Myocyte (in vitro differentiated cells): ENCODE measurements at places on chromosomes 11 and 22. TPM values are rescaled to one million over a fixed set of nuclear protein-coding genes. Genes with fewer than 3 reads are reported as not detected.

Gene MMP7
- total RNA-seq = not detected in 2 replicates

Gene TPST2
- 36.6 and 39.2 TPM in 2 replicates for total RNA-seq

DNA sequence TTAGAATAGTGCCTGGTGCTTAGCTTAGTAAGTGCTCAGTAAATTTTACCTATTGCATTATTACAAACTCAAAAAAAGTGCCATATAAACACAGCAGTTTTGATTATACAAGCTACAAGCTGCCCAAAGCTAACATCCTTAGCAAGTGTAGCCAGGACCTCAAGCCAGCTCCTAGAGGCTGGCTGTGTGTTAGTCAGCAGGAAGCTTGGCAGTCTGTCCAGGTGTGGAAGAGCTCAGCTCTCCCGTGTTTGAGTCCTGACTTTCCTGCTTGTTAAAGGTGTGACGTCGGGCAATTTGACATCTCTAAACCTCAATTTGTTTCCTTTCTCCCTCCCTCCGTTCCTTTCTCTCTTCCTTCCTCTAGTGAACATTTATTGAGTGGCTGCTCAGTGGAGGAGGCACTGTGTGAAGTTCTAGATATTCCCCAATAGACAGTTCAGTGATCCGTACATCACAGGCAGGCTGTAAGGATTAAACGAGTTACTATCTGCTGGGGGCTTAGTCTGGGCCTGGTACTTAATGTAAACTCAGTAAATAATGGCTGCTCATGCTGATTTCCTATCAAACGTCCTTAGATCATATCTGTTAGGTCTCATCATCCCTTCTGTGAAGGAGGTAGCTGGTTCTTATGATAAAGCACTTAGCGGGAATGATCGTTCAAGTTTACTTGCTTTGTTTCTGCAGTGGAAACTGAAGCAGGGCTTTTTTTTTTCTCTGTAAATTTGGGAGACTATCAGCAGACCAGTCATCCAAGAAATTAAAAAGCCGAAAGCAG lies 68.7 kb downstream of the PRR5L start:
- DNase-seq = no peak

Gene IGSF22
- total RNA-seq = 23.5 and 34.5 TPM in 2 replicates

Gene RAB3IL1
- total RNA-seq = 3.0 and 4.3 TPM in 2 replicates

DNA sequence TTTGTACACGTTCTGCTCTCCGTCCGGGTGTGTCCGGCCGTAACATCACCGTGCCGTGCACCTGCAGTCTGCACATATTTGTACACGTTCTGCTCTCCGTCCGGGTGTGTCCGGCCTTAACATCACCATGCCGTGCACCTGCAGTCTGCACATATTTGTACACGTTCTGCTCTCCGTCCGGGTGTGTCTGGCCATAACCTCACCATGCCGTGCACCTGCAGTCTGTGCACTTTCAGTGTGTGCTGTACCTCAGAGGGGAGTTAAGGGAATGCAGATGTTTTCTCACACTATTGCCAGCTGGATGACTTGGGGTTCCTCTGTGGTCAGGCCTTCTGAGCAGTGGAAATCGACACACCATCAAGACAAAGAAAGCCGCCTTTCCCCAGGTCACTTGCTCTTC lies 4.2 kb downstream of the TTLL8 start:
- no peak for DNase-seq

DNA sequence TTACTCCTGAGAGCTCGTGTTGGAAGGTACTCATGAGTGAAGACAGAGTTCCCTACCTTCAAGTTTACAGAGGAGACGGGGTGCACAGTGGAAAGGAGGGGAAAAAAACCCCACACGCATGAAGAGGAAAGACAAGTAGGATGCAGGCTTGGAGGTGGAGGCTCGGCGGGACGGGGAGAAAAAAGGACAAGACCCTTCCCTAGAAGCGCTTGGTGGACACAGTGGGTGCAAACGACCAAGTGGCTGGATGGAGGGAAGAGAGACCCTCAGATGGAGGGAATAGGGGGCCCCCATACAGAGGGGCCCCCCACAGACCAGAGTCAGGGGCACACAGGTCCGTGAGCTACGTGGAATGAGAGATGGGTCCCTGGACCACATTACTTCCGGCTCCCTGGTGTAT lies 380.1 kb downstream of the SHANK2 start:
- DNase-seq = no peak

Gene THRSP
- total RNA-seq = 3.5 and 4.1 TPM in 2 replicates

DNA sequence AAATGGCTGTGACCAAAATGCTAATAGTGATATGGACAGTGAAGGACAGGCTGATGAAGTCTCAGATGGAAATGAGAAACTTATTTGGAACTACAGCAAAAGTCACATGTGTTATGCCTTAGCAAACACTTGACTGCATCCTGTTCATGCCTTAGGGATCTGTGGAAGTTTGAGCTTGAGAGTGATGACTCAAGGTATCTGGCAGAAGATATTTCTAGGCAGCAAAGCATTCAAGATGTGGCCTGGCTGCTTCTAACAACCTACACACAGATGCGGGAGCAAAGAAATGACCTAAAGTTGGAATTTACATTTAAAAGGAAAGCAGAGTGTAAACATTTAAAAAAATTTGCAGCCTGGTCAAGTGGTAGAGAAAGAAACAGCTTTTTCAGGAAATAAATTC lies 28.1 kb upstream of the CD81 start:
- no peak for DNase-seq

Gene YWHAH
- 56.4 and 66.1 TPM in 2 replicates for total RNA-seq

Gene FGF4
- not detected in 2 replicates for total RNA-seq

- peak; percentile 85 for DNase-seq
Measured at GRCh38 chr11:26947379-26947844, 46.5 kb upstream of the FIBIN start.

DNA sequence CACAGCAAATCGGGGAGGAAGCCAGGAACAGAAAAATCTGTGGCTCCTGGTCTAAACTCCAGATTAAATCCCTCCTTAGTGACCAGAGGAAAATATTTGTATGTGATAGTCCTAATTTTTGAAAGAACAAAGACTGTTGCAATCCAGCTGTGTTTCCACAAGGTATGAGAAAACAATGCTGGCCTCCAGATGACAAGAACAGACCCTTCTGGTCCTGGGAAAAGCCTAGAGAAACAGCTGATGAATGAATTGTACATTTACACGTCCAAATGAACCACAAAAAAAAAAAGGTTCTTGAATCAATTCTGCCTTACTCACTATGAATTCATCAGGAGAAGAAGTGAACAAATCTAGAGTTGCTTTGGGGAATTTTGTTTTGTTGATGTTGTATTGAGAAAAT lies 63.7 kb downstream of the ETS1 start:
- DNase-seq = peak; percentile 47

- no peak for DNase-seq
Measured at GRCh38 chr11:29518389-29519174, 498.2 kb downstream of the KCNA4 start.

DNA sequence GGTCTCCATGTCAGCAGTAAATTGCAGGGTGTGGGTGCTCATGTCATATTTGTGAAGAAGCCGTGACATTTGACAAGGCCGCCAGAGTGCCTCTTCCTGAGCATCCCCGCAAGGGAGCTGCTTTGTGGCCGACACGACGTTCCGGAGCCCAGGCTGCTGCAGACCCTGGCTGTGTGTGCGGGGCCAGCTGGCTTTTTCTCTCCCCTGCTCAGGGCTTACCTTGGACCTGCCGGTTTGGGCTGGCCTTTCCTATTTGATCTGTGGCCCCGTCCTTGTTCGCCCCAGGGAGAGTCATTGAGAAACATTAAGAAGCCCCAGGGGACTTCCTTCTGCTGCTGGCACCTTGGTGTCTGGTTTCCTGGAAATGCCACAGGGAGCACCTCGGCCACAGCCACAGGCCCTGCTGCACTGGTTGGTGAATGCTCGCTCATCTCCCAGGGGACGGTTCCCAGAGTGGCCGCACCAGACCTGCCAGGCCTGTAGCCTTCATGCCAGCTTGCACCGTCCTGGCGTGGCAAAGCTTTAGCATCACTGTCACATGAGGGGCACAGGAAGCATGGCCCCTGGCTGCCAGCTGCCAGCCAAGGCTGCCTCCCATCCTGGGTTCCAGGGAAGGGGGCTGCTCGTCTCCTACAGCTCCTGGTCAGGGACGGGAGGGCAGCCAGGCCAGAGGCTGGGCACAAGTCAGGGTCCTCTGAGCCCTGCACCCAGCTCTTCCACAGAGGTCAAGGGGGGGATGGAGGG lies 5.4 kb downstream of the GRK2 start:
- peak; percentile 37 for DNase-seq

- no peak for DNase-seq
Measured at GRCh38 chr22:47060718-47061117, 298.3 kb downstream of the TBC1D22A start.

Gene RAG2
- total RNA-seq = not detected in 2 replicates

Gene IL17REL
- not detected in 2 replicates for total RNA-seq

Gene CAVIN3
- 124 and 168 TPM in 2 replicates for total RNA-seq

DNA sequence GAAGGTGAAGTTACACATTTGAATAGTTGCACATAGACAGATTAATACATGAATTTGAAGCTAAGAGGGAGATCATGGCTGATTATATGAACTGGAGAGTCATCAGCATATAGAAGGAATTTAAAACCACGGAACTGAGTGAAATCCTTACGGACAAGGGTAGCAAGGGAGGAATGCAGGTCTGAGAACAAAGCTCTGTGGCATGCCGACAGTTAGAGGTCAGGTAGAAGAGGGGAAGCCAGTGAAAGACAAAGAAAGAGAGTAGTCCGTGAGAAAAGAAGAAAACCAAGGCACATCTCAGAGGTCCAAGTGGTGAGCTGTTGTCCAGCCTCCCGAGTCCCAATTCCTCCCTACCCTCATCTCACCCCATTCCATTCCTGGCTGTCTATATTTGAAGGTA lies 11.8 kb upstream of the SYT9 start:
- no peak for DNase-seq

Gene MAP6
- 0.05 and 0.21 TPM in 2 replicates for total RNA-seq

Gene PYGM
- total RNA-seq = 23.5 and 24.9 TPM in 2 replicates

- DNase-seq = no peak
Measured at GRCh38 chr11:118265954-118266353, 1.9 kb upstream of the MPZL2 start.

- DNase-seq = no peak
Measured at GRCh38 chr11:93618371-93618770, 43.1 kb upstream of the CEP295 start.

GRCh38 chr11:86606836-86607481 lies 65.5 kb downstream of the ME3 start:
- peak; percentile 48 for DNase-seq

- no peak for DNase-seq
Measured at GRCh38 chr11:96203567-96204365, 139.2 kb downstream of the MAML2 start.

GRCh38 chr22:48301421-48301820 lies 1526.3 kb downstream of the BRD1 start:
- DNase-seq = no peak

GRCh38 chr11:127000291-127000968 lies at the start of gene KIRREL3:
Gene KIRREL3, minus strand, starts transcription at chr11:127000770.
- DNase-seq = peak; percentile 48

GRCh38 chr11:65434057-65434666 lies 11.6 kb downstream of the NEAT1 start:
- peak; percentile 46 for DNase-seq

GRCh38 chr11:123298488-123299447 lies 103.7 kb upstream of the CLMP start:
- DNase-seq = no peak

Gene ARRB1
- total RNA-seq = 17.2 and 23.0 TPM in 2 replicates

Gene IGLL1
- 0.88 TPM in 1 of 2 replicates, not detected in the other for total RNA-seq

DNA sequence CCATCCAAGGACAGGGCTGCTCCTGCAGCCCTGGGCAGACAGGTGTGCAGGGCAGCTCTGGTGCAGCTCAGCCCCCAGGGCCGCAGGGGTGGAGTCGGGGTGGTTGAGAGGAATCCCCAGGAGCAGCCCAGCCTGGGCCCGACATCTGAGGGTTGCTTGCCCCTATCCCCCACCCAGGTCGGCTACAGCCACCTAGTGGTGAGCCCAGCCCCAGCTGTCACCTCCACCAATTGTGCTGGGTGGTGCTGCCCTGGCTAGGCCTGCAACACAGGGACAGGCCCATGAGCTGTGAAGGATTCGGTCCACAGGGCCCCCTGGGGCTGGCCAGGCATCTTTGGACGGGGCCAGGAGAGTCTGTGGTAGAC lies 29.6 kb downstream of the RTN4R start:
- no peak for DNase-seq

GRCh38 chr11:8777907-8778767 lies 95.5 kb downstream of the RPL27A start:
- peak; percentile 90 for DNase-seq

- peak; percentile 71 for DNase-seq
Measured at GRCh38 chr11:16820324-16821092, 82.1 kb downstream of the C11orf58 start.
